ENCODE measurements at places on chromosomes 7 and 10.

- no peak for DNase-seq
These were observed 657.6 kb downstream of the PARD3 start for GRCh38 chr10:34157501-34157900.

DNA sequence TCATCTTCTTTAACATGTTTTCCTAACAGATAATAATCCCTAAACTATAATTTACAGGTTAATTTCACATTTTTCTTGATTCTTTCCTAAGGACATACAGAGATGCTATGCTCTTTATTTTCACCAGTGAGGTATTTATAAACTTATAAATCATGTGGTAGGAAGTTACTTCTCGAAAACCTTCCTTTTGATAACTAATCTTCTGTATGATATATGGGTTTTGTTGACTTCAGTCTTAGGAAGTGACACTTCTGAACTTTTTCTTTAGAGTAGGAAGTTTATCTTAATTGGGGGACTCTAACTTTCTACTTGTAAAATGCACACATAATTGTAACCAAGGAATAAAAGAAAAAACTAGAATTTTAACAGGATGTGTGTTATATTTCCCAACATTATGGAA lies 9.8 kb upstream of the PNPLA8 start:
- no peak for DNase-seq

GRCh38 chr7:157615101-157615817 lies 278.5 kb downstream of the DNAJB6 start:
- peak; percentile 23 for DNase-seq

- DNase-seq, result no peak
These were observed 100.9 kb downstream of the FOXL3 start for GRCh38 chr7:390761-391410.

DNA sequence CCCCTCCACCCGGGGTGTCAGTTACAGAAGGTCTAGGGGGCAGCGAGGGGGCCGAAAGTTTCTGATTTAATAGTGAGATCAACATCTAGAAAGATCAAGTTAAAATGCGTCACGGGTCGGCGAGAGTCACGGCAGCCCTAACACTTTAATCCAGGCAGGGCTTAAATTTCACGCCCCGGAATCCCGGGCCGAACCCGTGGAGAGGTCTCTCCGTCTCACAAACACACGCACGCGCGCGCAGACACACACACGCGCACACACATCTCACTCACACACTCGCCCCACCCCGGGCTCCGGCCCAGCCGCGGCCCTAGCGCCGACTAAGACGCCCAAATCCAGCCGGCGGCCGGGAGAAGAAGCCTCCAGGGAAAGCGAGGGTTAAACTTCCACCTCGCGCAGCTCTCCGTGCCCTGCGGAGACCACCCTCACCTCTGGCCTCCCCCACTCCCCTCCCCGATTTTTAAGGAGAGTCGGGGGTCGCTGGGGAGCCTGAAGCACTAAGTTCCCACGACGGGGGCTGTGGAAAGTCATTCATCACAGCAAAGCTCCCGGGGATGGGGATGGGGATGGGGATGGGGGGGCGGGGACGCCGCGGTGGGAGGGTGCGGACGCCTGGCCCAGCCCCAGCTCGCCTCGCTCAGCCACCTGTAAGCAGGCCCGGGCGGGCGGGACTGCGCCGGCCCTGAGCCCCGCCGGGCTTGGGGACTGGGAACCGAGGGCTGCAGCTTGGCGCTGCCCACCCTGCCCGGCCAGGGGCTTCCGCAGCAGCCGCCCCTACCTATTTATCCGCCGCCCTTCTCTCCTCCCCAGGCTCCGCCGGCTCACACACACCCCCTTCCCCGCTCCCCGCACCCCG lies 1.6 kb downstream of the PDGFA start:
- DNase-seq, result no peak

DNA sequence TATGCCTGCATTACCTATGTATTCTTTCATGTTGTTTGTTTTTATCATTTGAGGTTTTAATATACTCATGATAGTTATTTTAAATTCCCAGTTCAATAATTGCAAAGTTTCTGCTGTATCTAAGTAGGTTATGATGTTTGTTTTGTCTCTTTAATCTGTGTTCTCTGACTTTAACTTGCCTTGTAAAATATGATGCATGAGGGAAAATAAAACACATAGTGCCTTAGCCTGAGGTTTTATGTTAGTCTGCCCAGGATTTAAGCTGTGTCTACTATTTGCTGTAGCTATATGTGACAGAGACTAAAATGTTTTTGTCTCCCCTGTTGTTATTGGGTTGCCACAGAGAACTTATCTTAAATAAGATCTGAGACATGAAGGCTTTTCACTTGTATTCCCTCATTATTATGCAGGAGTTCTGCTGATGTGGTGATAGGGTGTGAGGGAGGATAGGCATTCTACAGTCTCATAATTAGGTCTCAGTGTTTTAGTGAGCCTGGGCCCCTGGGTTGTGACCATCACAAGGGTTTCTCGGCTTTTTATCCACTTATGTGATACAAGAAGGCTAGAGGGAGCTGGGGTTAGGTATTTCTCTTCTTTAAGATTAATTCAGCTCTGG lies 582.5 kb downstream of the CNTNAP2 start:
- DNase-seq, result no peak

GRCh38 chr10:49285232-49285631 lies 13.7 kb upstream of the C10orf71 start:
- no peak for DNase-seq

DNA sequence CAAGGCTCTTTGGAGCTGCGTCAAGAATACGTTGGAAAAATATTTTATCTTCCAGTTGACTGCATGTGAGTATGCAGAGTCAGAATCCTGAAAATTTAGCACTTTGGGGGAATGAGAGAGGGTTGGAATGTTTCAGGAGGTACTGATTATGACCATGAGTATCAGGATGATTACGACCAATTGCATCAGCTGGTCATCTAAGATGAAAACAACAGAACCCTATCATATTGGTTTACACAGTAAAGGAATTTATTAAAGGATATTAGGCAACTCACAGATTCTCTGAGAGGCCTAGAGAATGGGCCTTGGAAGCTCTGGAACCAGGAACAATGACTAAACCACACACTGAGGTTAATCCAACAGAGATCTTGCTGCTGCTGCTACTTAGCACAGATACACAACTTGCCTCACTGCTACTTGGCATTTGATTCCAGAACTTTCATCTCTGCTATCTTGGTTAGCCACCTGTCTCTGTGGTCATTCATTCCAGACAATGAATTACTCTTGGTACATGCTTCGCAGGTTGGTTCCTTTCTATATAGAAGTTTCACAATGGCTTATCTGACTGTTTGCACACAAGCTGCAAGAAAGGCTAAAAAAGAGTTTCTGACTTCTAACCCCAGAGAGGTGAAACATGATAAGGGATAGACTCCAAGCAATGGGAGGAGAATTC lies 68.0 kb upstream of the CTTNBP2 start:
- no peak for DNase-seq

- DNase-seq, result no peak
These were observed 142.5 kb upstream of the PPP2R2D start for GRCh38 chr10:131758062-131758938.

DNA sequence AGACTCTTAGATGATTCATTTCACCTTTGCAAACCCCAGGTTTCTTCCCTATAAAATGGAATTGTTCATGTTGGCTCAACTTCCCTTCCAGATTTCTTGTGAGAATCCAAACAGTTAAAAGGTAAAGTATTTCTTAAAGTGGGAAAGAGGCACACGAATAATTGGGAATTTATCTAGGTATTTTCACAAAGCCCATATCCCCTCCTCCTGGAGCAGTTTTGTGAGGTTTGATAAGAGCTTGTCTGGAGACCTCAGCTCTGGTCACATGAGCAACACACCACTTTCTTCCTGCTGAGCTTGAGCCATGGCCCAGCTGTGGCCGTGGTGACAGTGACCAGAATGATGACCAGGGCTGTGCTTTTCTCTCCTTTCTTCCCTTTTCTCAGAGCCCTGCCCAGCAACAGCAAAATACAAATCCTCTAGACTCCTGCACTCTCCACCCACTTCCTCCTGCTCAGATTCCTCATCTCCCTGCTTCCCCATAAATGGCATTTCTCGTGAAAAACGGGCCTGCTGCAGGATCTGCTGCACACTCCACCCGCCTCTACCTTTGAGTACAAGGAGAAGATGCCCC lies 87.7 kb downstream of the PIK3CG start:
- DNase-seq, result no peak

DNA sequence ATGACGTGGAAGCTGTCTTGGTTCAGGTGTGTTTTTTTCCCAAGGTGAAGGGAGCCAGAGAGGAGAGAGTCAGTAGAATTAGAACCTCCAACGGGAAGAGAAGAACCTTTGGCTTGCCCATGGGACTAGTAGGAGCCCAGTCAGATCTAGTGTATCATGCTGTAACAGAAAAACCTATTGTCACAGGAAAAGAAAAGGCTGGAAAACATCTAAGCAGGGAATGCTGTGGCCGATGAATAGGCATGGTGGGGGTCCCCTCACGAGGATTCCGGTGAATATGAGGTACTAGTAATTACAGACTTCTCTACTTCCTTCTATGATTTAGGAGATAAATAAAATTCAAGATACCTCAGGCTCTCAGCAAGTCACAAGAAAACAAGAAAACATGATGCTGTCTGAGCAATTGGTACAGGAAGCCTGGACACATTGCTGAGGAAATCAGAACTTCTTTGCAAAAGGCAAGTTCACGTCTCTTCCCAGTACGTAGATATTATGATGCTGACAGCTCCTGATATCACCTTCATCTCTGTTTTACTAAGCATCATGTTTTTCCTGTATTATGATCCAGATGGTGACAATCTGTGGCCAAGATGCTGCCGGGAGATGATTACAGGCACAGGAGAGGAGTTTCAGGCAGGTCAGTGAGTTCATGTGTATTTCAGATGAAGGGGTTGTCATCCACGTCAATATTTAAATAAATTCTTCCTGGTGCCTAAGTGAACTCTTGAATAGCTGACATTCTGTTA lies 54.3 kb upstream of the NPY start:
- no peak for DNase-seq

GRCh38 chr10:102150970-102151773 lies 1.0 kb upstream of the NOLC1 start:
- no peak for DNase-seq

- DNase-seq, result no peak
These were observed 41.0 kb downstream of the CLRN3 start for GRCh38 chr10:127851661-127852194.

DNA sequence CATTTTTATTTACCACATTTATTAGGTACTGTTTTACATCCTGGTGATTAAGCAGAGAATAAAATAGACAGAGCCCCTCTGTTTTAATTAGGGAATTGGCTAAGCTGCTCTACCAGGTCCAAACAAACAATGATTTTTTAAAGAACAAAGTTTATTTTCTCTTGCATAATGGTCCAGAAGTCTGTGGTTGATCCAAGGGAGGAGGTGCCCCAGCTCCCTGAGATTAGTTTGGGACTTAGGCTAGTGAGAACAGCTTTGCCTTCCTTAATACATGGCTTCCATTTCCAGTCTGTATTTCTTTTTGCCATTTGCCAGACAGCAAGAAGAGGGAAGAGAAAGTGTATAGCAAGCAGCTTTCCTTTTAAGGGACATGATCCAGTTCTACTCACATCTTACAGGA lies 2.9 kb upstream of the MIOS start:
- no peak for DNase-seq
